CD4-positive, alpha-beta T cell treated with Interleukin-6 at 100 ng/mL for 8 hours (primary cell): ENCODE measurements at places on chromosomes 4 and X.

DNA sequence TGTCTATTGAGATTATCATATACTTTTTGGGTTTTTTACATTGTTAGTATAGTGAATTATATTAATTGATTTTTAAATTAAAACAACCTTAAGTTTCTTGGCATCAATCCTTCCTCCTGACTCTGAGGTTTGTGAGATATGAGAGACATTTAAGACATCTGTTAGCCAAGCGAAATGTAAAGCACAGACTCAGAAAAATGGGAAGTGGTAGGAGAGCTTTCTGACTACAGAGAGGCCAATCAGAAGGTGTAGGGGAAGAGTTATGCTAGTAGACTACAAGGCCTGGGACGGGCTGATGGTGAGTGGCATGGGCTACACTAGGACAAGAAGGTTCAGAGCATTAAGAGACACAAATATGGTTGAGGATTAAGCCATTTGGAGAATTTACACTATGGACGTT is 255.4 kb downstream of the PRDM5 start:
- DNase-seq = no peak

DNA sequence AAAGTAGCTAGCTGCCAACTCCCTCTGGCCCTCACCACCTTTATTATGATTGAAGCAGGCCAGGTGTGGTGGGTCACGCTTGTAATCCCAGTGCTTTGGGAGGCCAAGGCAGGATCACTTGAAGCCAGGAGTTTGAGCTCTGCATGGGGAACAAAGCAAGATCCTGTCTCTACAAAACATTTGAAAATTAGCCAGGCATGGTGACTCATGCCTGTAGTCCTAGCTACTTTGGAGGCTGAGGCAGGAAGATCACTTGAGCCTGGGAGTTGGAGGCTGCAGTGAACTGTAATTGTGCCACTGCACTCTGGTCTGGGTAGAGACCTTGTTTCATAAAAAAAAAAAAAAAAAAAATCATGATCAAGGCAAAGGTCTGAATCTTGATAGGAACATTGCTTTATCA is 467.0 kb upstream of the DIPK2B start:
- no peak for DNase-seq

- DNase-seq = no peak
Observed at GRCh38 chrX:130594453-130594916, 192.7 kb downstream of the RBMX2 start.

DNA sequence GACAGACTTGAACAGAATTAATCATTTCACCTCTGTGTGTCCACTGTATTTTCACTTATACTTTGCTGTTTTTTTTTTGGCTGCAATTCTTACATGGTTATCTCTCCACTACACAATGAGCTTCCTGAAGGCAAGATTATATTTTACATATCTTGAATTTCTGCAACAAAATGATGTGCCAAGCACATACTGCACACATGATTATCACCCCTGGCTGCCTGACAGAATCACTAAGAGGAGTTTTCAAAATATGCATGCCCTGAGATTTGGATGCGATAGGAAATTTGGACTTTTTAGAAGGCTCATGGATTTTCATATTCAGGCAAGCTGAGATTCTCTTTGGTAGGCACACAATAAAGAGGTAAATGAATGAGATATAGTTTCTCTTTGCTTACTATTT is 1162.1 kb upstream of the IGFBP7 start:
- no peak for DNase-seq

GRCh38 chr4:48602222-48602621 is 112.2 kb downstream of the ZAR1 start:
- DNase-seq = no peak

DNA sequence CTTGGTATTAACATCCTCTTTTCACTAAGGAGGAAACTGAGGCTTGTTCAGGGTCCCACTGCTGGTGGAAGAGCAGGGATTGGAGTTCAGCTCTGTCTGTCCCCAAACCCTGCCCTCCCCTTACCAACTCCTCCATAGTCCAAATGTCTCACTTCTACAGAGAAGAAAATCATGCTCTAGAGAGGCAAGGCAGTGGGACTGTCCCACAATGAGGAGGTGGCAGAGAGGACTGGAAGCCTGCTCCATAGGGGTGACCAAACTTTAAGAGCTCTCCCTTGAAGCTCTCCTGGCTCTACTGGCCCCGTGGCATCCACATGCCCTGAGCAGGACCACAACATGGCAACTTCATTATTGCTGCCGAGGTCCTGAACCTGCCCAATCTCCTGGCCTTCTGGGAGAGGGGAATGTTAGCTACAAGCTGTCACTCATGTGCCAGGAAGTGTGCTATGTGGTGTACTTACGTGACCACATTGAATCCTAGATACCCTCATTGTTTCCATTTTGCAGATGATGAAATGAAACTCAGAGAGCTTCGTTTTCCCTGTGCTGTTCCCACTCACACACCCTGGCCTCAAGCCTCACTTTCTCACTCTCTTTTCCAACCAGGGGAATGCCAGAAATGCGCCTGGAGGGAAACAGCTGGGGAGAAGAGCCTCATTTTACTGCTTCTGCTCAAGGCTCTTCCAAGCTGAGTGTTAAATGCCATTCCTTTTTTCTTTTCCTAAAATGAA is 71.5 kb downstream of the ANAPC4 start:
- DNase-seq = no peak
